ENCODE measurements at places on chromosomes 3 and 15.
A peak's percentile ranks its signal among the peaks of the same experiment; 100 is the strongest.

- no peak for DNase-seq
Measured at GRCh38 chr3:194030372-194030771, 105.6 kb upstream of the HES1 start.

DNA sequence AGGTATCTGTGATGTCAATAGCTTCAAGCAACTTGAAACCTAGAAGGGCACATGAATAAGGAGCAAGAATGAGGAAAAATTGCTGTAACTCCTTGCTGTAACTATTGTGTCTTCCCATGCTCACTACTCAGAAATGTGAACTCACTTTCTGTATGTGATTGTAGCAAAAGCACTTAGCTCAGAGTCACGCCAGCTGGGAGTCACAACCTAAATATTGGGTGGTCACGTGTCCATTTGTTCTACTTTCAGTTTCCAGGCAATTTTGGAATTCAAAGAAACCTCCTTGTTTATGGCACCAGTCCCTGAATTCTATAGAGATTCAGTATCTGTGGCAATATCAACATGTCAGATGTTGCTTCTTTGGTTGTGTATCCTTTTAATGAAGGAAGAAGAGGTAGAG is 241.6 kb upstream of the AZI2 start:
- no peak for DNase-seq

- no peak for DNase-seq
Measured at GRCh38 chr15:74504418-74504817, 36.6 kb upstream of the ARID3B start.

GRCh38 chr15:83062768-83063180 is 4.3 kb downstream of the BTBD1 start:
- DNase-seq, result no peak

- DNase-seq, result no peak
Measured at GRCh38 chr15:34258151-34258550, 33.3 kb downstream of the EMC4 start.

- no peak for DNase-seq
Measured at GRCh38 chr15:51841406-51842040, 12.1 kb downstream of the TMOD3 start.

DNA sequence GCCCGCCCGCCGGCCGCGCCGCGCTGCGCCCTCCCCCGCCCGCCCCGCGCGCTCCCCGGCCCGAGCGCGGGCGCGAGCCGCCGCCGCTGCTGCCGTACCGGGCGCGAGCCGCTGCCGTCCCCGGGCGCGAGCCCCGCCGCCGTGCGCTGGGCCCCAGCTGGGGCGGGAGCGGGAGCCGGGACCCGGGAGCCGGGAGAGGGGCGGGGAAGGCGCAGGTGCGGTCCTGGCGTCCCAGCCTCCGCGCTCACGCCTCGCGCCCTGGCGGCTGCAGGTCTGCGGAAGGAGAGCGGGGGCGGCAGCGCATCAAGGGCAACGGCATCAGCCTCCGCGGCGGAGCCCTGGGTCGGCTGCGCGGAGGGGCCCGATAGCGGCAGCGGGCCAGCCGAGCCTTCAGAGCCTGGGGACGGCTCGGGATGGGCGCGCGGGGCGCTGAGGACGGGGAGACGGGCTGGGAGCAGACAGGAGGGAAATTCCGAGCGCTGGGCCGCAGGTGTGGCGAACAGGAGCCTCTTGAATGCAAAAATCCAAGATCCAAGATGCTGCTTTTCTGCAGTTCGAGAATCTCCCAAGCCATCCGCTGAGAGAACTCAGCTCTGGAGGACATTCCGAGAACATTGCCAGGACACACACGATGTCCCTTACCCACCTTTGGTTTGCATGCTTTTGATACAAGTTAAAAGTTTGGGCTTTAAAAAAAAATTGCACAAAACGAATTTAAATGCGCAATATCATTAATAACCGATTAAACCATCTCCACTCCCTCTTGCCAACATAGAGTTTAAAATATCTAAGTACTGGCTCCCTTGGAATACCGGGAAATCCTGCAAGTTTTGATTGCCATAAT is 251.1 kb downstream of the TJP1 start:
- peak; percentile 7 for DNase-seq

GRCh38 chr3:61358364-61358763 is 107.1 kb upstream of the FHIT start:
- DNase-seq, result peak; percentile 12

DNA sequence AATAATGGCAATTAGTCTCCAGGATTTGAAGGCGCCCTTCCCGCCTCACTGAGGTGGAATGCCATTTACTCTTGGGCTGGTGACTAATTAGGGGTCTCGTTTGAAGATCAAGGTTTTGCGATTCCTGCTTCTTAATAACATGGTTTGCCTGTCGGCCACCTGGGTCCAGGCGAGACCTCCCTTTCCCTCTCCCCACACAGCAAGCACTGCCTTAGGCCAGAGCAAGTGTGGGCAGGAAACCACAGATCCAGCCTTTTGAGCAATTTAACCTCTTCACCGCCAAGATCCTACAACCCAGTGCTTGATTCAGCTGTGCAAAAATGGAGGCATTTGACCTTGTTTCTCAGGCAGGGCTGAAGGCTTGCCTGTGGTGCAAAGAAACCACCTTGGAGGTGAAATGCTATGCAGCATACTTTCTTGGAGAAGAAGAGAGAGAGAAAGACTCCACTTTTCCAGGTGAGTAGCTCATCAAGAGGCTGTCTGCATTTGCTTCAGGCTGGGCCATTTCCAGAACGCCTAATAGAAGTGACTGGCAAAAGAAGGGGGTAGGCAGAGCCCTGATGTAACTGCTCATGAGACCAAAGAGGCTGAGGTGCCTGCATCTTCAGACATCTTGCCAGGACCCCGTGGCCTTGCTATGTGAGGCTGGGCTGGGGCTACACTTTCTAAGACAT is 34.1 kb upstream of the WNT5A start:
- no peak for DNase-seq

DNA sequence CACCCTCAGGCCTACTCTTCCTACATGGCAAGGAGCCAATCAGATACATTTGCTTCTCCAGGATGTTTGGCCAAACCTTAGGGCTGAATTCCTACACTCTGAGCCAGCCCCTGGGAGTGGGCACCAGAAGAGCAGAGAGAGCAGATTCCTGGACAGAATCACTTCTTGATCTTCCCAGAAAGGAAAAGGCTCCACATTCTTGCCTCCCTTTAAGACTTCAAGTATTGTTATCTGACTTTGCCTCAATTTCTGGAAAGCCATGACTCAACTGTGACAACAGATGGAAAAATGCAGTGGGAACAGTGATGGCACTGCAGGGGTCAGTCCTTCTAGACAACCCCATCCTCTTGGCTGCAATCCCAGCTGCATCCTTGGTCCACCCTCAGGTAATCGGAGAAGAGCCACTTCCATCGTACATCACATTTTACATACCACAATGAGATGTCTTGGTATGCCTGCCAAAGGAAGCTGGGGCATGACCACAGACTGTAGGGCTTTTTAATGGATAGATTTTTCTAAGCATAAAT is 21.0 kb downstream of the SLCO2A1 start:
- no peak for DNase-seq

DNA sequence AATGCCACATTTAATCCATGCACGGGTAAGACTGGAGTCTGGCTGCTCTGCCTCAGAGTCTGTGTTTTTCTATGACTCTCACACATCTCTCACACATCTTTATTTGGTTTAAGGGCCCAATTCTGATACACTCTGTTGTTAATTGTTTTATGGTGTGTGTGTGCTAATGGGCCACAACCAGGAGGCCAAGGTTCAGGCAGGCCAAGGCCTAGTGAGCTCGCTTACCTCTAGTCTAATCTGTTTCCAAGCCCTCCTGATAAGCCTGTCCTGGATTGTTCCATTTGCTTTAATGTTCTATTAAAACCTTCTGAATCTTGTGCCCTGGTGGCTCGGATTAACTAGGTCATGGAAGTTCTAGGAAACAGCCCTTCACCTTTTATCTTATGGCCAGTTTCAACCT is 445.4 kb upstream of the DPH6 start:
- DNase-seq, result no peak

GRCh38 chr3:115194476-115194875 is 47.4 kb upstream of the ZBTB20 start:
- DNase-seq, result no peak
